ENCODE measurements at places on chromosomes 11 and 22. TPM values are rescaled to one million over a fixed set of nuclear protein-coding genes. Genes with fewer than 3 reads are reported as not detected.

The FGF4 gene
- not detected for total RNA-seq

The MYO18B gene
- total RNA-seq: not detected

The BACE1-AS gene
- total RNA-seq: 17.6 TPM

The HBD gene
- total RNA-seq: not detected

The SHANK2 gene
- 7.6 TPM for total RNA-seq

The LMO1 gene
- 1.5 TPM for total RNA-seq

The PDGFB gene
- 0.80 TPM for total RNA-seq

GRCh38 chr22:22535662-22536061 lies 15.6 kb upstream of the ZNF280A start:
- no peak overlapping the region for H3K27ac ChIP-seq
- no peaks in the 10 kb centered on the region for H3K4me1 ChIP-seq
- DNase-seq: no peak

DNA sequence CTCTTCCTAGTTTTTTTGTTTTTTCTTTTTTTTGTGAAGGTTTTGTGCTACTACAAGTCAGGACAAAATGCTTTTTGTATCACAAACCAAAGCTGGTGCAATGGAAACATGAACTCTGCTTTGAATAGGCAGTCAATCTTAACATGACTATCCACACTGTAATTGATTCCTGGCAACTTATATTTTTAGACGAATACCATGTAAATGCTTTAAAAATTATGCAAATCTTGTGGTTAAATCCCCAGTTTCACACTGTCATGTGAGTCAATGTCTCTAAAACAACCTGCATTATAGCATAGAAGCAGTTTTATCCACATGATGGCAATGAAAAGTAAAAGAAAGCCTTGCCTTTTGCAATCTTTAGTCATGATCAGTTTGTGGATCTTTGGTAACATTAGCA lies 8.9 kb downstream of the TRPC6 start:
- H3K27ac ChIP-seq: no peak overlapping the region
- peaks cover 19% of the 10 kb centered on the region for H3K27me3 ChIP-seq
- H3K4me1 ChIP-seq: peaks cover 5% of the 10 kb centered on the region
- peaks cover 5% of the 10 kb centered on the region for H3K36me3 ChIP-seq

DNA sequence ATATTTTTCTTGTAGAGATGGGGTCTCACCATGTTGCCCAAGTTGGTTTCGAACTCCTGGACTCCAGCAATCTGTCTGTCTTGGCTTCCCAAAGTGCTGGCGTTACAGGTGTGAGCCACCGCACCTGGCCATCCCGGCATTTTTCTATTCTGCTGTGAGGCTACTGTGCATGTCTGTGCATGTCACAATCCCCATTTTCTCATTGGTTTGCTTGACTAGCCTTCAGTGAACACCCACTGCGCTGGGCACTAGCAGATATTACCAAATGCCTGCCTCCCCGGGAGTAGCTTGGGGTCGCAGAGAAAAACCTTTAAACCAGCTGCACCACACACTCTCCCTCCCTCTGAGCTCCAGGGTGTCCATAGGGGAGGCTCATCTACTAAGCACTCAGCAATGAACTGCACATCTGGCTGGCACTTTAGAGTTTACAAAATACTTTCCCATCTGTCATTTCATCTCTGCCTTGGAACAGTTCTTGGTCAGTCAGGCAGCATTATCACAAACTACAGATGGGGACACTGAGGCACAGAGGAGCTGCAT lies 4.9 kb downstream of the CSNK1E start:
- H3K36me3 ChIP-seq: no peaks in the 10 kb centered on the region
- no peaks in the 10 kb centered on the region for H3K27me3 ChIP-seq
- H3K4me1 ChIP-seq: peaks cover 58% of the 10 kb centered on the region

DNA sequence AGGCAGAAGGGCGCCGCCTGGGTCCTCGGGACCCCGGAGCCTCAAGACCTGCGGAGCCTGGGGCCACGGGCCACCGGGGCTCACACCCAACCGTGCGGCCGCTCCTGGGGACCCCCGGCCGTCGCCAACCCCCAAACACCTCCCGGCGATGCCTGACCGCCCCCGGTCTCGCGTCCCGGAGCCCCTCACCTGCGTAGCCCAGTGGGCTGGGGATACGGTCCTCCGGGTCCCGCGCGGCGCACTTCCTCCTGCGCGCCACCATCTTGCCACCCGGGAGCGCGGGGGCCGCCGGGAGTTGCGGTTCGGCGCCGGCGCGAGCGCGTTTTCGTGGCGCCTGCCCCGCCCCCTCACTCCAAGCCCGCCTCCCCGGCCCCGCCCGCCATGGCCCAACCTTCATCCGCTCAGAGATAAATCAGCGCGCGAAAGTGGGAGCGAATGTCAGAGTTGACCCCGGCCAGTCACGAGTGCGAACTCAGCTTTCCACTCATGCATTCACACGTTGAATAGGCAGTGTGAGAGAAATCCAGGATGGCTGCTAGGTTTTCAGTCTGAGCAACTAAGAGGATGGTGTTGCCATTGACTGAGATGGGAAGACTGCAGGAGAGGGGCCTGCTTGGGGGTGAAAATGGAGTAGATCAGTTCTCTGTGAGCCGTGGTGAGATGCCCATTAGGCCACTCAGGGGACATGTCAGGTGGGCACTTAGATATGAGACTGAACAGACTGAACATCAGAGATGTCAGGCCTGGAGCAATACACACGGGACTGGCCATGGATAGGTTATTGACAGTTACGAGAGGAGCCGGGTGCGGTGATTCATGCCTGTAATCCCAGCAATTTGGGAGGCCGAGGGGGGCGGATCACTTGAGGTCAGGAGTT lies at the start of gene RRP7A:
Gene RRP7A (minus strand): TSS at position 272 of the 877 bp plus-strand sequence. CDS start 10 bp downstream, at position 262.
- peak within 1 kb of the TSS; percentile 96 for H3K27ac ChIP-seq
- peak; percentile 76 for DNase-seq
- no peaks in the 10 kb centered on the region for H3K27me3 ChIP-seq

DNA sequence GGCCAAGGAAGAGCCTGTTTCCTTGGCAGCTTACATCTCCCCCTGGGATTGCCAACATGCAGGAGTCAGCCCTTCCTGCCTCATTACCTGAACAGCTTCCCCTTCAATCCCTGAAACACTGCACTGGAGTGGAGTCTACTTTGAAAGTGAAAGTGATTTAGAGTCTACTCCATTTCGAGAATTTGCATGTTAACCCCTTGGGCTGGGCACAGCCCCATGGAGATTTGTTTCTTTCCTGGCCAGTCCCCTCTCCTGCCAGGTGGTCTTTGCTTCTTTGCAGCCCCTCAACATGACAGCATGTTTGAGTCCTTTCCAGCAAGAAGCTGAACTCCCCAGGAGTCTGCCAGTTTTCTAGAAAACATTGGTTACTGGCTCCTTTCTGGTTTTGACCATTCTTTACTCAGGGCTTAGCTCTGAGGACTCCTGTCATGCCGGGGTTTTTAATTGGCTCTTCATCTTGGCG lies 59.9 kb downstream of the TRAF6 start:
- peaks cover 13% of the 10 kb centered on the region for H3K36me3 ChIP-seq
- H3K4me1 ChIP-seq: peaks cover 34% of the 10 kb centered on the region
- H3K4me3 ChIP-seq: no peak overlapping the region
- H3K27ac ChIP-seq: no peak overlapping the region
- H3K27me3 ChIP-seq: no peaks in the 10 kb centered on the region

- H3K27ac ChIP-seq: no peak overlapping the region
- no peak for DNase-seq
- H3K27me3 ChIP-seq: peaks cover 8% of the 10 kb centered on the region
- no peaks in the 10 kb centered on the region for H3K36me3 ChIP-seq
- H3K4me3 ChIP-seq: no peak overlapping the region
Observed at GRCh38 chr11:116689413-116690127, 83.2 kb downstream of the BUD13 start.

DNA sequence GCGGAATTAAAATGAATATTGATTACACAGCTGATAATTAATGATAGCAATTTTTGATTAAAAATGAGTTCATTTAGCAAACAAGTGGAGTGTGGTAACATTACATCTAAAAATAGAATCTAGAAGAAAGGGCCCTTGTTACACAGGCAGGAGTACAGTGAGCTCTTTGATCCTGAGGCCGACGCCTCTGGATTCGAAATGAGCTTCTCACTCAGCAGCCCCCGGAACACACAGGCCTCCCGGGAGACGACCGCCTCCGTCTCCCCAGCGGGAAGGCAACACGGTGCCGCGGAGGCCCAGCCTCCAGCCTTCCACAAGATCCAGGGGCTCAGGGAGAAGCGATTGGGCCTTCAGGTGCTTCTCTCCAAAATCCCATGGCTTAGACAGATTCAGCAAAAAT lies 379.1 kb downstream of the BRD1 start:
- H3K36me3 ChIP-seq: no peaks in the 10 kb centered on the region
- H3K4me3 ChIP-seq: peak overlapping the region; percentile 3
- no peak for DNase-seq

- no peaks in the 10 kb centered on the region for H3K27me3 ChIP-seq
- H3K4me1 ChIP-seq: no peaks in the 10 kb centered on the region
- H3K36me3 ChIP-seq: no peaks in the 10 kb centered on the region
- no peak for DNase-seq
- no peak overlapping the region for H3K27ac ChIP-seq
Observed at GRCh38 chr11:130625578-130626306, 177.3 kb downstream of the ADAMTS15 start.

GRCh38 chr11:94671553-94672366 lies 96.4 kb upstream of the AMOTL1 start:
- H3K27ac ChIP-seq: no peak overlapping the region
- H3K27me3 ChIP-seq: no peaks in the 10 kb centered on the region
- H3K4me3 ChIP-seq: no peak overlapping the region

GRCh38 chr11:65320386-65321075 lies 5.9 kb downstream of the CDC42EP2 start:
- peaks cover 3% of the 10 kb centered on the region for H3K27me3 ChIP-seq
- H3K36me3 ChIP-seq: no peaks in the 10 kb centered on the region

GRCh38 chr11:105429096-105429910 lies 180.6 kb upstream of the GRIA4 start:
- no peak overlapping the region for H3K4me3 ChIP-seq
- H3K4me1 ChIP-seq: no peaks in the 10 kb centered on the region
- no peaks in the 10 kb centered on the region for H3K36me3 ChIP-seq
- no peaks in the 10 kb centered on the region for H3K27me3 ChIP-seq

DNA sequence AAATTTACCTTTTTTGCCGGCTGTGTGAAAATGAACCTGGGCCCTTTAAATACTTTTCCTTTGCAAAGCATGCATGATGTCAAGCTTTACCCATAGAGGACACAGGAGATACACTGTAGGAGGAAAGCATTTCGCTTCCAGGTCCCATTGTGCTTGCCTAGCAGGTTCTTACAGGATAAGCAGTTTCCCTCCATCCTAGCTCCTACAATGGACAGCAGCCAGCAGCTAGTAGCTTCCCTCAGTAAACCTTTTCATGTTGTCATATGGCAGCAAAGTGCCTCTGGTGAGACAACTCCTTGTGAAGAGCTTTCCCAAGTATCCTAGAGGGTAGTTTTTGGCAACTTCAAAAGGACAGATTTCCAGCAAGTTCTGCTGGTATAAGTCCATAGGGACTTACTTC lies 78.4 kb downstream of the RBFOX2 start:
- no peak overlapping the region for H3K27ac ChIP-seq
- peaks cover 4% of the 10 kb centered on the region for H3K4me1 ChIP-seq
- no peak overlapping the region for H3K4me3 ChIP-seq
- H3K36me3 ChIP-seq: peaks cover 2% of the 10 kb centered on the region

DNA sequence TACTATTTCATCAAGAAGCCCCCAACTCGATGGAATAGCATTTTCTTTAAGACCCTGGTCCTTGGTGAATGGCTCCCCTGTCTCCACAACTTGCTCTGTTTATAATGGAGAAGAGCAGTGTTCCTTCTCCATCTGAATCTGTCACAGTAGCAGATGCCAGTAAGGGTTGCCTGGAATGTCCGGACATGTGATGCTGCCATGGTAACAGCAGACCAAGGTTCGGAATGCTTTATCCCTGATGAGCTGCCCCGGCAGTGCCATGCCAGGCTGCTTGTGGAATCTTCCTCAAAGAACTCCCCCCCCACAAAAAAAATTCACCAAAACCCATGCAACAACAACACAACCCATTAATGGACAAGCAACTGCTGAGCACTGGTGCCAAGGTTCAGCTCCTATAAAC lies 72.5 kb downstream of the KCNC1 start:
- H3K27ac ChIP-seq: peak overlapping the region; percentile 58
- no peaks in the 10 kb centered on the region for H3K36me3 ChIP-seq
- DNase-seq: no peak
- H3K4me3 ChIP-seq: no peak overlapping the region
- H3K27me3 ChIP-seq: no peaks in the 10 kb centered on the region

DNA sequence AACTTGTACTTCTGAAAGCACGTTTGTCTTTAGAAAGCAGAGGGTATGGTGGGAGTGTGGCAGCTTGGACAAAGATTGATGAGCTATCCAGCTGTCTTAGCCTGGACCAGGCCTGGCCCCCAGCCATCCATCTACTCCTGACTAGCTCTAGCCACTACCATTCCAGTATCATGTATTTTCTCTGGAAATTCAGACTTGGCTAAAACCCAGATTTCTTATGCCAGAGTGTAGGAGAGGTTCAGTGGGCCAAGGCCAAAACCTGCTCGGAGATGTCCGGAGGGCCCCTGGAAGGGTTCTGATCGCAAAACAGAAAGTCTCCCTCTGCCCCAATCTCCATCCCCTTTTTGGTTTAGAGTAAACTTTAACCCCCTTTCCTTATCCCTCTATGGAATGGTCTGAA lies 24.8 kb upstream of the MTCH2 start:
- H3K36me3 ChIP-seq: no peaks in the 10 kb centered on the region
- H3K27me3 ChIP-seq: no peaks in the 10 kb centered on the region
- DNase-seq: no peak
- H3K27ac ChIP-seq: peak overlapping the region; percentile 87
- no peak overlapping the region for H3K4me3 ChIP-seq

- H3K27ac ChIP-seq: no peak overlapping the region
- H3K4me3 ChIP-seq: no peak overlapping the region
- peaks cover 27% of the 10 kb centered on the region for H3K4me1 ChIP-seq
- H3K27me3 ChIP-seq: no peaks in the 10 kb centered on the region
Observed at GRCh38 chr11:26960281-26960680, 33.6 kb upstream of the FIBIN start.

DNA sequence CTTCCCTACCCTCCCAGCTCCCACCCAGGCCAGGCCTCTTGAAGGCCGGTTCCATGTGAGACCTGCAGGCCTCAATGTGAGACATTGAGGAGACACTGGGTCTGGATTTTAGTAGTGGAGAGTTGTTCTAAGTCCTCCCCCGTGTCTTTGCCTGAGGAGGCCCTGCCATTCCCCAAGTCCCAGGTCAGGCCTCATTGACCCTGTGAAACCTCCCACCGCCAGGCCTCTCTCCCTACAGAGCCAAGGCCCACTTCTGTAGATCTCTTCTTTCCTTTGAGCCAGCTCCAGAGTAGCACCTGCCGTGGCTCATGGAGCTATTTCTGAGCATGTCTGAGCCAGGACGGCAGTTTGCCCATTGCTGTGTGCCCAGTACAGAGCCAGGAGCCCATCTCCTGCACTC lies 1419.6 kb downstream of the TBC1D22A start:
- H3K27ac ChIP-seq: no peak overlapping the region
- no peak for DNase-seq
- H3K27me3 ChIP-seq: peaks cover 2% of the 10 kb centered on the region
- no peaks in the 10 kb centered on the region for H3K36me3 ChIP-seq
- H3K4me3 ChIP-seq: no peak overlapping the region

DNA sequence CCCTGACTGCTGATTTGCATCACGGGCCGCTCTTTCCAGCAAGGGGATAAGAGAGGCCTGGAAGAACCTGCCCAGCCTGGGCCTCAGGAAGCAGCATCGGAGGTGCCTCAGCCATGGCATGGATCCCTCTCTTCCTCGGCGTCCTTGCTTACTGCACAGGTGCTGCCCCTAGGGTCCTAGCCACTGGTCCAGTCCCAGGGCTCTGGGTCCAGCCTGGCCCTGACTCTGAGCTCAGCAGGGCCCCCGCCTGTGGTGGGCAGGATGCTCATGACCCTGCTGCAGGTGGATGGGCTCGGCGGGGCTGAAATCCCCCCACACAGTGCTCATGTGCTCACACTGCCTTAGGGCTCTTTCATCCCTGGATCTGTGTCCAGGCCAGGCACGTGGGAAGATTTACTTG lies 7.0 kb upstream of the IGLL5 start:
- no peak overlapping the region for H3K4me3 ChIP-seq
- H3K36me3 ChIP-seq: no peaks in the 10 kb centered on the region
- peaks cover 73% of the 10 kb centered on the region for H3K27me3 ChIP-seq
- no peak overlapping the region for H3K27ac ChIP-seq
- no peak for DNase-seq

All from neural crest cell (in vitro differentiated cells).